ENCODE measurements at places on chromosomes 7 and 10.

GRCh38 chr7:17447728-17448478, 149.5 kb downstream of the AHR start:
- no peak for DNase-seq

GRCh38 chr10:78506614-78507013, 473.0 kb downstream of the RPS24 start:
- DNase-seq: no peak

DNA sequence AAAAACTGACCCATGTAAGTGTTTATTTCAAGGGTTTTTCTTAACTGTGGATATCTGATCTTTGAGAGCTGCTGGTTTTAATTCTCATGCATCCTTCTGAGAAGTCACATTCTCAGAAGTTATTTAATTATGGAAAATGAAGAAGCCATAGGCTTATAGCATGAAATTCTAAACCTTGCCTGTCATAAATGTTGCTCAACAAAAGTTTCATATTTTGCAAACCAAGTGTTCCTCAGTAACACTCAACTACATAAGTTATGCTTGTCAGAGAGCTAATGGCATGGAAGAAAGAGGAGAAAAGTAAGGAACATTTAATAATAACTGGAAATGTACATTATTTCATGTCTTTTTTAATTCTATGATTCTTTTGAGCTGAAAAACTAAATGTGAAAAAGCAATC, 78.6 kb upstream of the MPP7 start:
- no peak for DNase-seq

GRCh38 chr10:131726967-131727366, 173.8 kb upstream of the PPP2R2D start:
- DNase-seq: peak; percentile 37

- peak; percentile 91 for DNase-seq
Measured at GRCh38 chr10:102775935-102776669, 32.4 kb downstream of the WBP1L start.

DNA sequence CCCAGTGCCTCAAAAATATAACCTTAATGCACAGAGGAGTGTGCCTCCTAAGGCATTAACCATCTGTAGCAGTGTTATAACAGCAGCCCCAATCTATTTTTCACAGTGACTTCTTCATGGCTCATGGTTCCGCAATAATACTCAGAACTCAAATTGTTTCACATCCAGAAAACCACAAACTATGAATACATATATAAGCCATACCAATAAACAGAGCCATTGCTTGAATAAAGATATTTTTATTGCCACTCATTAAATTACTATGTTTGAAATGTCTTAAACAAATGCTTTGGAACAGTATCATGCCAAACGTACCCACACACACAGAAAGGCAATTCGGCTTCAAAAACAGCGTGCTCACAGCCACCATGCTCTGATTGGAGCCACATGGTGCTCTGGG, 629.3 kb upstream of the NRP1 start:
- DNase-seq: no peak

- DNase-seq: no peak
Measured at GRCh38 chr7:134561-135256, 57.7 kb upstream of the FAM20C start.

DNA sequence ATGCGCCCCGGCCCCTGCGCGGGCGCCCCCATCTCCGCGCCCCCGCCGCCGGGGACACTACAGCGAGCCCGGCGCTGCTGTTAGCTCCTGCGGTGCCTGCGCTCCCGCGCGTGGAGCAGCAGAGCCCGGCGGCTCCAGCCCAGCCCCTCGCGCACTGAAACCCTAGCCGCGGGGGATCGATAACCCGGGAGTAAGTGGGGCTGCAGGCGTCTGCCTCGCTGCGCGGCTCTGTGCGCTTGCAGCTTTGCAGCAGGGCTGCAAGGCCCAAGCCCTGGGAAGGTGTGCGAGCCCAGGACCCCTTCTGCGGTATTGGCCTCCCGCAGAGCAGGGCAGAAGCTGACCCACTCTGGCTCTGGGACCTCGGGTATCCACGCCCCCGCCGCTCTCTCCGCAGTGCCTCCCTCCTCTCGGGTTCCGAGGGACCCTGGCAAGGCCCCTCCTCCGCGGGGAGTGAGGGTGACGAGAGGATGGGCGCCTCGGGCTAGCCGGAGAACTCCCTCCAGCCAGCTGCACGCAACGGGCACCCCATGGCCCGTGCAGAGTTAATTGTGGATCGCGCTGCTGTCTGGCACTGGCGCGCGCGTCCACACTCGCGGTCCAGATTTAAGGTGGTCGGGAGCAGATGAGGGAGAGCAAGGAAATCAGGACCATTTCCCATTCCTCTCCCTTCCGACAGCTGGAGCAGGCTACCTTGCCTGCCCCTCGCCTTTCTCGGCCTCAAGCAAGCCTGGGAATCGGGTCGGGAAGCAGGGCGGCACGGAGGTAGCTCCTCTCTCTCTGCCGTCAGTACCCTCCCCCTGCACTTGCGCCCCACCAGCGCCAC, 2.1 kb downstream of the SHH start:
- DNase-seq: no peak

DNA sequence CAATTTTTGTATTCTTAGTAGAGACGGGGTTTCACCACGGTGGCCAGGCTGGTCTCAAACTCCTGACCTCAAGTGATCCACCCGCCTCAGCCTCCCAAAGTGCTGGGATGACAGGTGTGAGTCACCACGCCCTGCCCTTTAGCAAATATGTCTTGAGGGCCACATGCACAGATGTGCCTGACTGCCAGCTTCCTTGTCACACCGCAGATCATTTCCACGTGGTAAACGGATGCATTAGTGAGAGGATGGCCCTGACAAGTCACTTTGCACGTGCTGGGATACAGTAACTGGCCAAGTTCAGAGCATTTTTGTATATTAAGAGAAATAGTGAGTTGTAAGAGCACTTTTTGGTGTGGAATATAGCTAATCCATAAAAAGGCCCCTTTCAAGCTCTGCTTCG, 44.3 kb upstream of the FAM180A start:
- DNase-seq: no peak

GRCh38 chr10:93766918-93767317, 9.2 kb downstream of the LGI1 start:
- no peak for DNase-seq

- no peak for DNase-seq
Measured at GRCh38 chr7:26190417-26190869, 10.1 kb downstream of the HNRNPA2B1 start.

- no peak for DNase-seq
Measured at GRCh38 chr7:33035776-33036175, 26.8 kb downstream of the NT5C3A start.

DNA sequence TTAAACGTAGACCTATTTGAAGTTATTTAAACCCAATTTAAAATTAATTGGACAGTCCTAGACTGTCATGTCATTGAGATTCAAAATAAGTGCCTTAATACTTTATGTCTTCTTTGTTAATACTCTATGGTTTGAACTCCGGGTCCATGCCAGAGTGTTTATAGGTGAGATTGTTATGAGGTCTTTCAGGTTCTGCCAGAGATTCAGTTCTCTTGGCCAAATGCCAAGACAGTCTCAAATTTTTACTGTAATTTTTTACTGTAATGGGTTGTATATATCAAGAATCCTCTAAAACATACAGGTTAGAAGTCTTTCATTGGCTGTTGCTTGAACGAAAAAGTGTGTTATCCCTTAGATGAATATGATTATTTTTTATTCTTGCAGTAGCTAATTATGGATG, 3.9 kb downstream of the ADD3 start:
- DNase-seq: no peak

- no peak for DNase-seq
Measured at GRCh38 chr7:157739031-157739430, 402.2 kb downstream of the DNAJB6 start.

DNA sequence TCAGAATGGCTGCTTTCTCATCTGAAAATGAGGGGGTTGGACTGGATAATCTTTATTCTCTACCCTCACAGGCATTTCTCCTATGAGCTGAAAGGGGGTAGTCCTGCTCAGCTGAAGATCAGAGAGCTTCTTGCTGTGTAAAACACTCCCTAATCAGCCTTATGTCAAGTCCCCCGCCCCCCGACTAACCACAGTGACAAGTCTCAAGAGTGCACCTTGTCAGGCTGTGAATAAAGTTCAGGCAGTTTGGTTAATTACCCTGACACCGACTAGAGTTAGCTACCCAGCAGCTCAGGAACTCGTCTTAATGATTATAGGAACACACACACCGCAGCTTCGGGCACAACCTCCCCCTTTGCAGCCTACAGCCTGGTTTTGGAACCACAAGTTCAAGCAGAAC, 513.7 kb downstream of the RPS24 start:
- DNase-seq: no peak

- no peak for DNase-seq
Measured at GRCh38 chr10:48606530-48607355, 1.9 kb upstream of the ARHGAP22 start.

DNA sequence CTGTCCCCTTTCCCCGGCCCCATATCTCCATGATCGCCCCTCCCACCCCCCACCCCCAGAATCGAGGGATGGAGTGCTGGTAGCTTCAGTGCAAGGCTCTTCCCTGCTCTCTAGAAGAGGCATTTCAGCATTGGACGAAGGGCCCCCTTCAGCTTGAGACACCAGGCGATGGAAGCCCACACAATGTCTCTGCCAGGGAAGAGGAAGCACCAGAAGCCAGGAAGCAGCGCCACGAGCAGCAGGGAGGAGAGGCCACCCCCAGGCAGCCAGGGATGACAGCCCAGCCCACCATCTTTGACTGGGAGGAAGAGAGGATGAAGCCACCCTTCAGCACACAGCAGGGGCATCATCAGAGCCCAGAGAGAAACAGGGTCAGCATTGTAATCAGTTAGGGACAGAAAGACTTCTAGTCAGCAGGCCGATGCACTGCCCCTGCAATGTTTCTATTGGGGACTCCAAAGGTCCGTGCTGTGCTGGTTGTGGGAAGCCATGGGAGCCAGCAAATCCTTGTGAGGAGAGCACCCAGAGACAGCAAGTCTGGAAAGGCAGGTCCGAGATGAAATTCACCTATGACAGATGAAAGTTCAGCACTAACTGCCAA, 15.7 kb downstream of the TMEM72 start:
- DNase-seq: no peak

DNA sequence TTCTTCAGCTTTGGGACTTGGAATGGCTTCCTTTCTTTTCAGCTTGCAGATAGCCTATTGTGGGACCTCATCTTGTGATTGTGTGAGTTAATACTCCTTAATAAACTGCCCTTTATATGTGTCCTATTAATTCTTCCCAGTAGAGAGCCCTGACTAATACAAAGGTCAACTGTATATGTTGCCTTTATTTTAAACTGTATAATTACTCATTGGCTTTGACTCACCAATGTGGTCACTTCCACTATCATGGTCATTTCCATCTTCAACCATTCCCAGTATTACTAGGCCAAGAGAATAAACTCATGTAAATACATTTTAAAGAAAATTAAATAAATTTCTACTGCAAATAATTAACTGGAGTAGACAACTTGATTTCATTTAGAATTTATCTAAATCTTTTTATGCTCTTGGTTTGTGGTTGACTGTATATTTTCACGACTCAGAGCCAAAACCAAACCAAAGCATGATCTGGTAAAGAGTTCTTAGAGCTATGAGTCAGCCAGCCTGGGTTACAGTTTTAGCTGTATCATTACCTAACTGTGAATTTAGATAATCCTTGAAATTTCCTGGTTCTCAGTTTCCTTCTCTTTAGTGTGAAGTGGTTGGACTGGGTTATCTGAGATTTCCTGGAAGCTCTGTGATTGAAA, 188.4 kb downstream of the PPP1R3A start:
- no peak for DNase-seq

DNA sequence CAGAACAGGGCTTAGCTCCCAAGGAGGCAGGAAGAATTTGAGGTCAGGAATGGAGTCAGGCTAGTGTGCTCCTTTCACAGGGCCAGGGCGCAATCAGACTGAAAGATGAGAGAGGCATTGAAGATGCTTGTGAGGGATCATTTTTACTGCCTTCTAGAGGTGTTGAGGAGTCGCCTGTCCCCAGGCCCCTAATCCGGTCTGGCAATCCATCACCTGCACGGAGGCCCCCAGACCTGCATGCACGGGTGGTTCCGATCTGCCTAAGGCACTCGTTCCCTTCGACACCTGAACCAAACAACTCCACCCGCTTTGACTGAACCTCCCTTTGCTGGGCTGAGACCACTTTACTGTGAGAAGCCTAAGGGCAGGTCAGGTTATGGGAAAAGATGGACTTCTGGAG, 8.0 kb downstream of the FOXI2 start:
- no peak for DNase-seq

- DNase-seq: no peak
Measured at GRCh38 chr10:114957673-114958072, 19.7 kb downstream of the TRUB1 start.

DNA sequence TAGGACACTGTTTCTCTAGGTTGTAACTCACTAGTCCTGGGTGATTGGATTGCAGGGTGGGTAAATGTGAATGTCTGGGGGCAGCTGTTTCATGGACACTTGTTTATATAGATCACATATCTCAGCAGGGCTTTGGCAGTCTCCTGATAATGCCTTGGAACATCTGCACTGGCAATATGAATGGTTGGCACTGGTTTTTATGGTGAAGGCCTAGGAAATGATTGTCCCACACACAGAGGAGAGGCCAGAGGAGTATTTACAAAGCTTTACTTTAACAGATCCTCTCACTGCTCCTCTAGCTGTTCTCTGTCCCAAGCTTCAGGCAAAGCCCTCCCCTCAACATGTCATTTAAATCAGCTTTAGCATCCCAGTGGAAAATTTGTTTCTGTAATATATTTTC, 171.3 kb upstream of the STEAP4 start:
- DNase-seq: no peak

GRCh38 chr7:55467047-55467593, 102.0 kb downstream of the LANCL2 start:
- no peak for DNase-seq

DNA sequence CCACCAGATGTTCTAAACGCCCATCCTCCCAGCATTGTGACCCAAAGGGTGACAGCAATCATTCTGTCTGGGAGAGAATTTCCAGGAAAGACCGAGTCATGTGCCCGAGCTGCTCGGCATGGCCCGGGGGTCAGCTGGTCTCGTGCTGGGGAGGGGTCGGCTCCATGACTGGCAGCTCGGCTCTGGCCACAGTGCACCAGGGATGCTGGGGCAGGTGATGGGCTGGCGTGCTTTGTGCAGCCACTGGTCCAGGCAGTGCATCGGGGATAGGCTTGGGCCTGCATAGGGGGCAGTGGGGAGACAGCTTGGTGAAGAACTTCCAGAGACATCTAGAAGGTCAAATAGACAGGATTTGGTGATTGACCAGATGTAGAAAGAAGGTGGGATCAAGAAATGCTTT, 39.2 kb upstream of the PSMG3 start:
- DNase-seq: no peak

DNA sequence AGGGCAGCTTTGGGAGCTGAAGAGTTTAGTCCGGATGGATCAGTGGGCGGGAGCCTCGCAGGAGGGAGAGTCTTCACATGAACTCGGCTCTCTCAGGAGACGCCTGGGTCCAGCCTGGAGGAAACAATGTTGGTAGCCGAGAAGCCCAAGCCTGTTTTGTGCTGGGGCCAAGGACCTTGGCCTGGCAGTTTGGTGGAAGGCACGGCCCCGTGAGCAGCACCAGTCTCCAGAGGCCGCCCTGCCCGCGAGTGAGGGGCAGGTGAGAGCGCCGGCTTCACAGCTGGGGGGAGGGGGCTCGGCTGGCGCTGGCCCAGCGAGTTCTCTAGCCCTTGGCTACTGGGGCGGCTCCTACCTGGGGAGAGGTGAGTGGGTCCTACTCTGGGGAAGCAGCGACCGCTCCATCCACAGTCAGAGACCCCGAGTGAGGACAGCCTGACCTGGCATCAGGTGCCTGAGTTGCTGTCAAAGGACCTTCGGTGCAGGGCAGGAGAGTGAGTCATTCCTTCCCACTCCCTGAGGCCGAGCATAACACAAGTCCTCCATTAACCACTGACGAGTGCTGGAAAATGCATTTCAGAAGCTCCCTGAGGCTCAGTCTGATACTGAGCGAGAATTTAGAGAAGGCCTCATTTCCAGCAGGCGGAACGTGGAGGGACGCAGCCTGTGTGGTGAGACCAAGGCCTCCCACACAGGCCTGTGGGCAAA, 89.3 kb upstream of the DIP2C start:
- DNase-seq: no peak
